ENCODE measurements at places on chromosomes 11 and 22.

DNA sequence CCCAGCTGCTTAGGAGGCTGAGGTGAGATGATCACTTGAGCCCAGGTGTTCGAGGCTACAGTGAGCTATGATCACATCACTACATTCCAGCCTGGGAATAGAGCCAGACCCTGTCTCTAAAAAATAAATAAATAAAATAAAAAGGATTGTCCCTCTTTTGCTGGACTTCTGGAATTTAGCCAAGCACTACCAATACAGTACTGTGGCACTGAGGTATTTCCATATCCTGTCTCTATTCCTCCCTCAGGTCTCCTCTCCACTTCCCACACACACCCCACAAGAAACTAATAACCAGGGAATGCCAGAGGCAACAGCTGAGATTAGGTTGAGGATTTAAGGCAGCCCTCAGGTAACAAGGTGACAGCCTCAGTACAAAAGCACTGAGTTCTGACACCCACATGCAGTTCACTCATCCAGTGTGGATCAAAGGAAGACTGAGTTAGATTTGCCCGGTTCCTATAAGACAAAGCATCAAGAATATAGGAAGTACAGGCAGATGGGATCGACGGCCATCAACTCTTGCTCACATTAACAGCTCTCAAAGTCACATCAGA, 4.5 kb upstream of the PPP2R1B start:
- no peak for DNase-seq

- no peak for DNase-seq
Observed at GRCh38 chr11:83681031-83681781, 395.0 kb upstream of the CCDC90B start.

DNA sequence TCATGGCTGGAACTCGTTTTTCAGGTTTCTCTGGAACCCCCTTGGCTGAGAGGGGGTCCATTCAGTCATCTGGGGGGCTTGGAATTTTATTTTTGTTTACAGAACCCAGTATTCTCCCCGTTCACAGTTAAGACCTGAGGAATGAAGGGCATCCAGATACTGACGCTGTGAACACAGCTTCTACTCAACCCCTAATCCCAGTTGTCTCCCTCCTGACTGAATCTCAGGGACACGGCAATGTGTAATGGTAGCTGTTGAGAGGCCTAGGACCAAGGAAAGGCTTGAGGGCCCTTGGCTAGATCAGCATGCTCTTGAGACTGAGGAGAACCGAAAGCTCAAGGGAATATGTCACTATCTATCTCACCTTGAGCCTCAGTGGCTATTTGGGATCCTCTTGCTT, 113.6 kb downstream of the SWAP70 start:
- no peak for DNase-seq

- DNase-seq: no peak
Observed at GRCh38 chr22:36225333-36225922, 13.9 kb downstream of the APOL2 start.

DNA sequence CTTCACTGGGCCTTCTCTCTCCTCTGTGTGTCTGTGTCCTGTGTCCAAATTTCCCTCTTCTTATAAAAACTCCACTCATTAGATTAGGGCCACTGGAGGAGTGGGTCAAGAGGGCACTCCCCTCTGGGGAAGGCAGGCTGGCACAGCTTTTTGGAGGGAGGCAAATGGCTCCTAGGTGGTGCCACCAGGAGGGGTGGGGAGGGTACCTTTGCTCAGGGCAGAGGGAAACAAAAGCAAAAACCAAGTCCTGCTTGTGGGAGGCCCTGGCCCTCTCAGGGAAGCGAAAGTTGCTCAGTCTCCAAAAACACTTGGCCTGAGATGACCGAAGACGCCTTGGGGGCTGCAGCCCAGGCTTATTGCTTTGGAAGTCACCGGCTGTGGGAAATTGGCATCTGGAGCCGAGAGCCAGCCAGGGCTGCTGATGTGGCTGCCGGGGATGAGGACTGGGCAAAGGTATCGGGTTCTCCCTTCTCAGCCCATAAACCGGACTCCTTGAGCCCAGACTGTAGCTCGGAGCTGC, 48.2 kb upstream of the ANO1 start:
- DNase-seq: no peak

DNA sequence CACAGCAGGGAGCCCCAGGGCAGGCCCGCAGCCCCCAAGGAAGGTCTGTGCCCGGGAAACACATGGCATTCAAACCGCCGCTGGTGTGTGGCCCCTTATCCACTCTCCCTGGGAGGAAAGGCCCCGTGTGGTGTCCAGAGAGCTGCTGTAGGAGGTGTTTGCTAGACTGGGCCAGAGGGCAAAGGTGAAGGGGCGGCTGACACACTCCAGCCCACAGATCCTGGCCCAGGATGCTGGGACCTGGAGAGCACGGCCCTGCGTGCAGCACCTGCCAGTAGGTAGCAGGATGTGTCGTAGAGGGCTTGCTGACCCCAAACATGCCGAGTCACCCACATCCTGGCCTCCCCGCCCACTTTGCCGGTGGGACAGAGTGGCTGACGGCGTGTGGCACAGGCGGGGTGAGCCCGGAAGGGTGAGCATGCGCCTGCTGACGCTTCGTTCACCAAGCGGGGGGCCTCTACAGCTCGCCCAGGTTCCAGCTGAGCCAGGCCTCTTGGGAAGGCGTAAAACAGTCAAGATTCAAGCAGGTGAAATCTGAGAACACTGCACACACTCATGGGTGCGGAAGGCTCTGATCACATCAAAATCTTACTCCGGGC, 11.0 kb downstream of the OSBPL5 start:
- DNase-seq: no peak

DNA sequence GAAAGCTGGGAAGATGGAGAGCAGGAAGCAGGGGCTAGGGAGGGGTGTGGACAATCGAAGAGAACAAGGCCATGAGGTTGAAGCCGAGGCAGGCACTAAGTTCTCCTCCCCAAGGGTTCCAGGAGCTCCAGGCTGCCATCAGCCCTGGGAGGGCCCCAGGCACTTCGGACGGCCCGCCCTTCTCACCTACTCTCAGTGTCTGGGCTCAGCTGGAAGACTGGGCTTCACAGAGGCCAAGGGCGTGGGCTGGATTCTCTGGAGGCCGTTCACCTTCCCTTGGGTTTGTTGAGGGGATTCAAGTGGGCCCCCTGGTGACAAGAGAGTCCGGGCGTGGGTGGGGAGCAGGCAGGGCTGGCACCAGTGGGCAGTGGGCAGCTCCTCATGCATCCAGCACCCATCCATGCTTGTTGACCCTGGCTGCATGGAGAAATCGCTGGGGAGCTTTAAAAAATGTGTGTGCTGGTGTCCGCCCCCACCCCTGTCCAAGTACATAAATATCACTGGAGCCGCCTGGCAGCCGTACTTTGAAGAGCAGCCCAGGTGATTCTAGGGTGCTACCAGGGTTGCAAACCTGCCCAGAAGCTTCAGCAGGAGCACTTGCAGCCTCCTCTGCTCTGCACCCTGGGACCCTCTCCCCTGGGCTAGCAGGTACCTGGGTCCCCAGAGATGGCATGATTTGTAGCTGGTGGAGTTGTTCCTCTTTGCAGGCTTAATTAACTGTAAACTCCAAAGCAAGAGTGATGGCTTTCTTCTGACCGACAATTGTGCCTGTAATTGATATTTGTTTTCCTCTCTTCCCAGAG, 74.3 kb downstream of the RTL6 start:
- DNase-seq: no peak

GRCh38 chr11:68956142-68956541, 24.6 kb downstream of the MRGPRD start:
- no peak for DNase-seq

GRCh38 chr11:74783241-74783871, 34.7 kb downstream of the RNF169 start:
- no peak for DNase-seq
